ENCODE measurements at places on chromosomes 5 and 9.

DNA sequence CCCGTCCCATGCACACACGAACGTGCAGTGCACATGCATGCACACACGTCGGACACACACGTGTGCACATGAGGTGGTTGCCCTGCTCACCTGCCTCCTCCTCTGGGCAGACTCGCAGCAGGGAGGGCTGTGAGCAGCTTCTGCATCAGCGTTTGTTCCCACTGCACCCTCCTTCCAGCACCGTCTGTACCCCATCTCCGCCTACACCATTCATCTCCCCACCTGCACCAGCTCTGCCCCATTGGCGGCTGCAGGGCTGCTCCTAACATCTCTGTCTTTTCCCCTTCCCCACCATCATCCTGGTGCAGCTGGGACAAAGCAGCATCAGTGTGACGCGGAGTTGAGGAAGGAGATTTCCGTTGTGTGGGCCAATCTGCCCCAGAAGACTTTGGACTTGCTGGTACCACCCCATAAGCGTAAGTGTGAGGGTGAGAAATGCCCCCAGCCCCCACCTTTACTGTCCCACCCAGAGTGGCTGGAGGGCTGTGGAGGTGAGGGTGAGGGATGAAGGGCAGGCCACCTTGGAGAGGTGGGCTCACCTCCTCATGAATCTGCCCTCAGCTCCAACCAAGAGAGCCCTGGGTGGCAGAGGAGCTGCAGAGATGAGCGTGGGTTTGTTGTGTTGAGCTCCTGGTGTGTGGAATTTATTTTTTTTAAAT, 234.6 kb downstream of the CACNA1B start:
- DNase-seq: no peak

DNA sequence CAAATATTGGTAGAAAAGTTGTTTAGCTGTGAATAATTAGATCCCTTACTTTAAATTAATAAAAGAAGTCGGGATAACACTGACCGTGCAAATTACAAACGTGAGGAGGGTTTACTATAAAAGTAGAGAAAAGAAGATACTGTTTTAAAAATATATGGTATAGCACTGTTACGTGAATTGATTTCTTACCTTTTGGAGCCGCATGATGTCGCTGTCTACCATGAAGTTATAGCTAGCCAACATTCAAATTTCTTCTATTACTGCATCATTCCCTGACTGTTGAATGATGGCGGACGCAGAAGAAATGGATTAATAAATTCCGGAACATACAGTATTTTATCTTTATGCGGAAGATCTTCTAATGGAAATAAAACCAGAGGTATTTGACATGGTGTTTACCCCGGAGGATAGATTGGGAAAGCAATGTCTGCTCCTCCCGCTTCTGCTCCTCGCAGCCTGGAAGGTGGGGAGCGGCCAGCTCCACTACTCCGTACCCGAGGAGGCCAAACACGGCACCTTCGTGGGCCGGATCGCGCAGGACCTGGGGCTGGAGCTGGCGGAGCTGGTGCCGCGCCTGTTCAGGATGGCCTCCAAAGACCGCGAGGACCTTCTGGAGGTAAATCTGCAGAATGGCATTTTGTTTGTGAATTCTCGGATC, at the start of gene PCDHA6:
Gene PCDHA6, plus strand, starts transcription at position 257 of the 658 bp plus-strand sequence. Its CDS starts 132 bp downstream, at position 389.
- no peak for DNase-seq

DNA sequence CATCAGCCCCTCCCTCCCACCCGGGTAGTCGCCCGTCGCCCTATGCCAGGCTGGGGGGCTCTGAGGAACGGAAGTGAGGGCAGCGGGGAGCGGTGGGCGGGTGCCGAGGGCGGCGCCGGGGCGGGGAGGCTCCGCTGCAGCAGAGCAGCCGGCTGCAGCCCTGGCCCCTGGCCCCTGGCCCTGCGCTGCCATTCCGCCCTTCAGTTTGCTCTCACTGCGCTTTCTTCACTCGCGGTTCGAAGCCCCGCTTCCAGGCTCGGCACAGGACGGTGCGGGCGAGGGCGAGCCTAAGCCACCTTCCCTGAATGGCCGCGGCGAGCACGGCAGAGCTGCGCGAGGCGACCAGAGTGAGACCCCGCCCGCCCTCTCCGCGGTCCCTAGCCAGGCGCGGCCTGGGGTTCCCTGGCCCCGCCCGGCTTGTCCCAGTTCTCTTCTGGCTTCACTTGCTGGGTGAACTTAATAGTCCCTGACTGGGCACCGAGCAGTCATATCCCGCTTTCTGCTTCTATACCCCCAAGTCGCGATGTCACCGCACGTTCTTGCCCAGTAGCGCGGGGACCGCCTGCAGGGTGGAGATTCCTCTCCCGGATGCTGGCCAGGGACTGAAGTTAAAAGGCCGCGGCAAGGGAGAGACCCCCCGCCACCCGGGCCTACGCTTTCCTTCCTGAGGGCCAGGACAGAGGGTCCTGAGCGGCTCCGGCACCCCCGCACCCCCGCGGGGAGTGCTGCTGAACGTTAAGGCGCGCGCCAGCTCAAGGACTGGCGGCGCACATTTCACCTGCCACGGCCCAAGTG, 623 bp upstream of the TRIM36 start:
- no peak for DNase-seq

GRCh38 chr9:127384016-127384730, 12.8 kb upstream of the SLC2A8 start:
- DNase-seq: no peak

DNA sequence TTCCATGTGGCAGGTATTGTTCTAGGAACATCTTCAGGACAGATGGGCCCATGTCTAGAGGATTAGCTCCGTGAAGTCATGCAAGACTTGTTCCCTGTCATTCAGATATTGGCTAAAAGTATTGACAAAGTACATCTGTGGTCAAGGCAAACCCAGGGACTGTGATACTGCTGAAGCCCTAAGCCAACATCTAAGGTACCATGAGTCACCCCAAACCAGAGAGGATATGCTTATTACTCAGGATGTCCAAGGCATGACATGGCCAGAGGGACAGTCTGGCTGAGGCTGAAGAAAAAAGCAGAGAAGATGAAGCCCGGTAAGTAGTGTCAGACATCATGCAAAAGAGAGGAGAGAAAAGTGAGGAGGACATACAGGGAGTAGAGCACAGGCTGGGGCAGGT, 31.0 kb downstream of the HMHB1 start:
- DNase-seq: no peak
